Nucleus accumbens (tissue), 56 donors: ENCODE measurements at places on chromosomes 12 and 14.

DNA sequence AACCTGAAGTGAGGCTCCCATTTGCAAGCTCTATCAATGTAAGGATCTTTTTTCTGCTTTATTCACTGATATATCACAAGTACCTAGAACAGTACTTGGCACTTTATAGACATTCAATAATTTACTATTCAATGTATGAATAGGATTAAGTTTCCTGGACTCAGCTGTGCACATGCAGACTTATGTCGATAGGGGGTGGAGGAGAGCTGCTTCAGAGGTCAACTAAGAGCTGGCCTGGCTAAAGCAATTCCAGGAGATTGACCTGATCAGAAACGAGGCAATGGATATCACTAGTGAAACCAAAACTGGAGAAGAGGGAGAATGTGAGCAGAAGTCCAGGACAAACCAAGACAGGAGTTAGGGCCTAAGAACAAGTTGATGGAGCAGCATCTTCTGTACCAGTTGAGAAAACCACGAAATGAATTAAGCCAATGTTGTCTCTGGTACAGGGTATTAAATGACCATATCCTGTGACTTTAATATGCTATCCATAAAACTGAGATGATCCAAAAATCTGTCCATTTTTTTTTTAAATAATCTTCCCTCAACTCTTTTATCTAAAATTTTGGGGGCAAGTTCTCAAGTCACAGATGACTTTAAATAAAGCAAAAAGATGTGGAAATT, 169.2 kb downstream of the PIK3C2G start:
- DNase-seq, result no peak

DNA sequence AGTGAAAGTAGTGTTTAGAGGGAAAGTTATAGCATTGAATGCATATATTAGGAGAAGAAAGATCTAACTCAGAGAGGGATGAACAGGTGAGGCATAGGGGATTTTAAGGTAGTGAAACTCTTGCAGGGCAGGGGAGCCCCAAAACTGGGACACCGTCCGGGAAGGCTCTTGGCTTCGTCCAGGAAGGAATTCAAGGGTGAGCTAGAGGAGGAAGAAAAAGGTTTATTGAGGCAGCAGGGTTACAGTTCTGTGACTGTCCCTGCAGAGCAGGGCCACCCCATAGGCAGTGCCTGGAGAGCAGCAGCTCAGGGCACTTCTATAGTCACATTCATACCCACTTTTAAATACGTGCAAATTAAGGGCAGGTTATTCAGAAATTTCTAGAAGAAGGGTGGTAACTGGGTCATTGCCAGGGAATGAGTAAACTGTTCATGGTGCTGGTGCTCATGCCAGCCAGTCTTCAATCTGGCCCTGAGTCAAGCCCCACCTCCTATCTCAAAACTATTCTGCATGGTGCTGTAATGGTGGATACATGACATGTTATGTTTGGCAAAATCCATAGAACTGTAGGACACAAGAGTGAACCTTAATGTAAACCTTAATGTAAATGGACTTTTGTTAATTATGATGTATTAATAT, 1.2 kb upstream of the OAS1 start:
- no peak for DNase-seq

DNA sequence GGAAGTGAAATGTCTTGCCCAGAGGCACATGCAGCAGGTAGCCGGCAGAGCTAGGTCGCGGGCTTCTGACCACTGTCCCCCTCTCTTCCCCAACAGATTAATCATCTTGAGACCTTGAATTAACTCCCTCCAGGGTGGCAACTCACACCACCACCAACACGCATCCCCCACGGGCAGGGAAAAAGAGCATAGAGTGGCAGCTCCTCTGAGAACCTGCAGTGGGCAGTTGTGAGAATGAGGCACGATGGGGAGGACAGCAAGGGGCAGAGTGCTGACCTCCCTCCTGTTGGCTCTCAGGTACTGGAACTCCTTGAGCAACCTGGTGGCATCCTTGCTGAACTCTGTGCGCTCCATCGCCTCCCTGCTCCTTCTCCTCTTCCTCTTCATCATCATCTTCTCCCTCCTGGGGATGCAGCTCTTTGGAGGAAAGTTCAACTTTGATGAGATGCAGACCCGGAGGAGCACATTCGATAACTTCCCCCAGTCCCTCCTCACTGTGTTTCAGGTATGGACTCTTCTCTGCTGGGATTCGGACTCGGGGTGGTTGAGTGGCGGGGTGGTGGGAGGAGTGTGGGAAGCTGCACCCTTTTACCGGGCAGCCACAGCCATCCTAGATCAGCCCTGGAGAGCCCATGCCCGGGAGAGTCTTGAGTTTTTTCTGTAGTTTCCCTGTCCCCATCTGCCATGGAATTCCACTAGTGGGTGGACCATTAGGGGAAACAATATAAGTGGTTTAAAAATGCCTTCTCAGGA, 213.3 kb upstream of the FKBP4 start:
- no peak for DNase-seq

GRCh38 chr14:73463411-73463810, 5.1 kb upstream of the NUMB start:
- no peak for DNase-seq

DNA sequence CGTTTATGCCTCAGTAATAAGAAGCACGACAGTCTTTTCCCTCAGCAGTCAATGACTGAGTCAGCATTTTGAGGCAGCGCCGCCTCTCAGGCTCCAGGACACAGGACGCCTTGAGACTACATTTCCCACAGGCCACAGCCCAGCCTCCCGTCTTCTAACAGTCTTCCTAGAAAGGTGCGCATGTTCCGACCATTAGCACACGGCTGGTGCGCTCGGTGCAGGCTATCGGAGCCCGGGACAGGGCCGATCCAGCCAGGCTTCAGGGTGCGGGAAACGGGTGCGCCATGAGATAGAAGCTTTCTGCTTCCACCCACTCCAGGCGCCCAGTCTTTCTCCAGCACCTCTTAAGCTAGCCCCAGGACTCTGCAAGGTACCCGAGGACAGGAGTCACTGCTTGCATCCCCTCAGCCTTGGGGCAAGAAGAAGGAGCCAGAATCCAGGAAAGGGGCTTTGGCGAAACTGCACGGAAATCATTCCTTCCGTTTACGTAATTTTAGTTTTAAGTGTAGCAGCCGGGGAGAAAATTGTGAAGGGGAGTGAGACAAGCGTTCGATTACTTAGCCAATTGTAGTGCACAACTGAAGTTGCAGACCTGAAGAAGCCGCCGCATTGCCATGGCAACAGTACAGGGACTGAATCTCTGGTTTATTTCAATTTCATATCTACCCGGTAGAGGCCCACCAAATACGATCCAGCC, 54.0 kb downstream of the ZNF641 start:
- DNase-seq, result peak; percentile 63

DNA sequence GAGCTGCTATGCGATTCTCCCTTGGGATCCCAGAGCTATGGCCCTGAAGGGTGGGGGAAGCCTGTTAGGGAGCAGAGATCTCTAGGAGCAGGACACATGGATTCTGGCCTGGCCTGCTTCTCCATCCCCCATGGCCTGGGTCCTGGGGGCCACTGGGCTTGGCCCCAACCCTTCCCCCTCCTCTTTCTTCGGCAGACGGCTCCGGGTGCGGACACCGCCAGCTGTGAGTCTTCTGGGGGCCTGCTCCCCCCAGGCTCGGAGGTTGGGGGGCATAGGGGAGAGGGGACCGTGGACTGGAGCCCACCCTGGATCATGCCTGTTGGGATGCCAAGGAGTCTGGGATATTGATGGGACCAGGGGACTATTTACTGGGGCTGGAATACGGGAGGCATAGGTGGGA, 9.0 kb downstream of the PRPF40B start:
- DNase-seq, result no peak

- DNase-seq, result no peak
Observed at GRCh38 chr14:21066882-21067502, 3.1 kb upstream of the ARHGEF40 start.

DNA sequence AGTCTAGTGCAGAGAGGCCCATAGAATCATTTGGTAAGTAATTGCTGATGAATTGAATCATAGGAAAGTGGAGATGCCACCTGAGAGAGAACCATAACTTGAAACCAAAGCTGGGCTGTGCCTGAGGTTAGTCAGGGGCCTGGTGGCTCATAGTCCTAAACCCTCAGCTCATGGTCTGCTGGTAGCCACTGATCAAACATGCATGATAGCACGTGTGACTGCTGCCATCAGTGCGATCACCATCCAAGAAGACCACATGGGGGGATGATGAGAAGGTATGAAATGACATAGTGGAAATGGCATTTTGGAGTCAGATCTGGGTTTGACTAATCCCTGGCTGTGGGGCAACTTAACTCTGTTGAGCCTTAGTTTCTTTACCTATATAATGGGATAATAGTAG, 190.5 kb downstream of the CACNA1C start:
- no peak for DNase-seq

DNA sequence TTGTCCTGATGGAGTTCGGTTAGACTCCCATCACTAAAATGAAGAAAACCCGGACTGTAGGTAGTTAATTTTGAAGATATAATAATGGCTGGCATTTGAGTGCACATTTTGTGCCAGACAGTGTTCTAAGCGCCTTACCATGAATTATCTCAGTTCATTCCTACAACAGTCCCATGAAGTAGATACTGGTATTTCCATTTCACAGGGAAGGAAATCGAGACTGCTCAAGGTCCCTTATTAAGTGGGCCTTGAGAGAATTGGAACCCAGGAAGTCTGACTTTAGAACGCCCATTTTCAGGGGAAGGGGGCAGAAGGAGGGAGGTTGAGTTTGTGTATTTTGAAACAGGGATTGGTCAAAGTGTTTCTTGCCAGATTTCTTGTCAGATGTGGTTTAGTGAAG, 855 bp downstream of the MNAT1 start:
- no peak for DNase-seq

GRCh38 chr12:100364324-100364723, 7.5 kb downstream of the SLC17A8 start:
- no peak for DNase-seq

- no peak for DNase-seq
Observed at GRCh38 chr12:132604668-132605441, 5.5 kb downstream of the LRCOL1 start.

DNA sequence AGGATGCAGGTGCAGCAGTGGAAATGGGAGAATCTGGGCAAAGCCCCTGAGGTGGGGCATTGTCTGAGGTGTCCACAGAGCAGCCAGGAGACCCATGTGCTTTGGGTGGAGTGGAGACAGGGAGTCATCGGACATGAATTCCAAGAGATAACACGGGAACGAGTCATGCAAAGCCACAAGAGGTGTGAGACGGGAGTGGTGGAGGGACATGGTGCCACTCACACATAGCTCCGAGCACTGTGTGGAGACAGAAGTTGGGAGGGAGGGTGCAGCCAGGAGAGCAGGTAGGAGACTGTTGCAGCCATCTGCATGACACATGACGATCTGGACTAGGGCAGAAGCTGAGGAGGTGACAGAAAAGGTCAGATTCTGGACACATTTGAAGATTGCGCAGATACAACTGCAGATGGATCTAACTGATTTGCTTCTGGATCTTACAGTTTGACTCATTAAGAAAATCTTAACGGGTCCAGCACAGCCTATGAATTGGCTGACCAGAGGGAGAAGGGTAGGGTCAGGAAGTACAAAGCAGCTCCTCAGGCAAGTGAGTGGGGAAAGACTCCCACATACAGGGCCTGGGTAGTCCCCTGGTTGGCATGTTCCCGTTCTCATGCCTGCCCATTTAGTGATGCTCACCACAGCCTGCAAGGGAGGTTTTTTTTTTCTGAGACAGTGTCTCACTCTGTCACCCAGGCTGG, 379.8 kb downstream of the FUT8 start:
- DNase-seq, result no peak

DNA sequence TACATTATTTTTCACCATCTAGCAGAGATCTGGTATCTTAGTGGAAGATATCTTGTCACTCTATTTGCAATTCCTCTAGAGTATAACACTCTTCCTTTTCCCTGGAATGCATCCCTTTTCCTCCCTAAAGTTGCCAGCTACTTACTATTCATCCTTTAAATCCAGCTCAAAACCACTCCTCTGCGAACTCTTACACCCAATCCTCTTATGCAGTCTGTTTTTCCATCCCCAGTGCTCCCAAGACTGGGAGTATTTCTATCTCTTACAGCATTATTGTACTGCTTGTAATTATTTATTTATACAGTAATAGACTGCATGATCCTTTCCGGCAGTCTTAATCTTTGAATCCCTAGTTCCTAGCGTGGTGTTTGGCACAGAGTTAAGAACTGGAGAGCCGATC, 2.9 kb upstream of the SRGAP1 start:
- no peak for DNase-seq

- DNase-seq, result no peak
Observed at GRCh38 chr14:36580856-36581831, 1.3 kb downstream of the NKX2-8 start.

DNA sequence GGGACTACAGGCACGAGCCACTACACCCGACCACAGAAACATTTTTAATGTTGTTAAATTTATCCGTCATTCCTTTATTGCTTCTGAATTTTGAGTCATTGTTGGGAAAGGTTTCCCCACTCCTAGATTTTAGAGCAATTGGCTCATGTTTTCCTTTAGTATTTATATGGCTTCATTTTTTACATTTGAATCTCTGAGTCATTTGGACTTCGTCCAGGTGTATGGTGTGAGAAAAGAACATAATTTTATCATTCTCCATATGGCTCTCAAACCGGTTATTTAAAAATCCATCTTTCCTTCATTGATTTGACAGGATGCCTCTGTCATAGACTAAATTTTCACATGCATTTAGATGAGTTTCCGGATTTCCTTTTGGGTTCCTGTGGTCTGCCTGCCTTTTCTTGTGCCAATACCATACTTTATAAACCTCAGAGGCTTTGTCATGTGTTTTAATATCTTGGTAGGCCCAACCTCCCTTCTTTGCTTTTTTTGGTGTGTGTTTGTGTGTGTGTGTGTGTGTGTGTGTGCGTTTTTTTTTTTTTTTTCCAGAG, 30.9 kb downstream of the LRTM2 start:
- DNase-seq, result no peak

DNA sequence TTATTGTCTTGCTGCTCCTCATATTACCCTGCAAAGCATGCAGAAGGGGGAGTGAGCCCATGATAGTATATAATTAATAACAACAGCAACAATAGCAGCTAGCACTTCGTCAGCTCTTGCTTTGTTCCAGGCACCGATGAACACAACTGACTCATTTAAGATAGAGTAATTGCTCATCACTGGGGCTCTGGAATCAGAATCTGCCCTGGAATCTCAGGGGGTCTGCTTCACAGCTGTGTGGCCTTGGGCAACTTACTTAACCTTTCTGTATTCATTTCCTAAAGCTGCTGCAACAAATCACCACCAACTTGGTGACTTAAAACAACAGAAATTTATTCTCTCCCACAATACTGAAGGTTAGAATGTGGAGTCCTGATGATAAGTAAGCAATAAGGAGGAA, 55.0 kb upstream of the PSMC1 start:
- DNase-seq, result no peak

DNA sequence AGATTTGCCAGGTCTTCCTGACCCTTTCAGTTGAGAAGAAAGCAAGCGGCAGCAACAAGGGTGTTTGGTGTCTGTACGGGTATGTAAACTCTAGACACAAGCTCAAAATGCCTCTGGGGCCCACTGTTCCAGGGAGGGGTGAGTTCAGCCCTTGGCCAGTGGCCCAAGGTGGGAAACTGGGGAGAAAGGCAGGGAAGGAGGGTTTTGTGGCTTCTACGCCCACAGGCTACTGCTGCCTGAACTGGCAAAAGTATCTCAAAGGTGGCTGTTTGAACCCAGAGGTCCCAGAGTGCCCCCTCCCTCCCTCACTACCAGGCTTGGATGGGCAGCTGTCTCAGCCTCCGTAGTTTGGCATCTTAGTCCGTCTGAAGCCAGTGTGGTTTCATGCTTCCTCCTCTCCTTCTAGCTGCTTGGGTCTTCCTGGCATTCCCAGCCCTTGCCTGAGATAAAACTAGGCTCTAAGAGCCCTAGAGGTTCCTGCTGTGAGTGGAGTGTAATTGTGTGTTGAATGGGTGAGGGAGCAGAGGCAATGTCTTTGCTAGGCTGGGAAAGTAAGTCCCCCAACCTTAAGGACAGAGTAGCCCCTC, 5.5 kb downstream of the HOXC5 start:
- DNase-seq, result no peak
